ENCODE measurements at places on chromosomes 2 and 18.

- no peak for DNase-seq
Measured at GRCh38 chr18:70640336-70640887, 351.6 kb downstream of the SOCS6 start.

GRCh38 chr18:49725809-49726674, 87.3 kb downstream of the ACAA2 start:
- no peak for DNase-seq

DNA sequence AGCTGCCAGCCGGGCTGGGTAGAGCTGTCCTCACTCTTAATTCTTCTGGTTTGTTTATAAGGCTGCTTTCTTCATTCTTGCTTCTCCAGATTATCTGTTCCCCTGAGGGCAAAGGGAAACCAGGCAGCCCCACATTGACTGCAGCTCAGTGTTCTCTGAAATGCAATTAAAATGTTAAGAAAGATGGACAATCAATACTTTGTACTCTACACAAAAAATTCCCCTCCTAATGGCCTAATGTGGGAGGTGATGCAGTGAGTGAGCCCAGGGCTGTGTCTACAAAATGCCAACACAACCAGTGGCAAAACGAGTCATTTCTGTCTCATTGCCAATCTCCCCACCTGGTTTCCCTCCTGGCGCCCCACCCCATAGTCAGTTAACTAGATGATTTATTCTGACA, 541.7 kb upstream of the RAB6C start:
- DNase-seq: no peak

DNA sequence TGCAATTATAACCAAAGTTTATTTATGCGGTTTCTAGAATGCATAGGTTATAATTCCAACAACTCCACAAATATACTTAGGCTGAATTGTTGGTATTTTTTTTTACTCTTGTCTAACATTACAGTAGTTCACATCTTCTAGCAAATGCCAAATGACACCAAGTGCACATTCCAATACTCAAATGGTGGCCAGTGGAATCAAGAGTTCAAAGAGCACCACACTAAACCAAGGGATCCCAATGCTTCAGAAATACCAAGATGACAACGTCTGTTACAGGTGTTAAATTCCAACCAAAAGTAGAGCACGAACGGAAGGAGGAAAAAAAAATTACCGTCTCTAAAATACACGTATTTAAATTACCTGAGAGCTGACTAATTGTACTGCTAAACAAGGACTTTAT, 136.2 kb downstream of the TMEM247 start:
- no peak for DNase-seq

DNA sequence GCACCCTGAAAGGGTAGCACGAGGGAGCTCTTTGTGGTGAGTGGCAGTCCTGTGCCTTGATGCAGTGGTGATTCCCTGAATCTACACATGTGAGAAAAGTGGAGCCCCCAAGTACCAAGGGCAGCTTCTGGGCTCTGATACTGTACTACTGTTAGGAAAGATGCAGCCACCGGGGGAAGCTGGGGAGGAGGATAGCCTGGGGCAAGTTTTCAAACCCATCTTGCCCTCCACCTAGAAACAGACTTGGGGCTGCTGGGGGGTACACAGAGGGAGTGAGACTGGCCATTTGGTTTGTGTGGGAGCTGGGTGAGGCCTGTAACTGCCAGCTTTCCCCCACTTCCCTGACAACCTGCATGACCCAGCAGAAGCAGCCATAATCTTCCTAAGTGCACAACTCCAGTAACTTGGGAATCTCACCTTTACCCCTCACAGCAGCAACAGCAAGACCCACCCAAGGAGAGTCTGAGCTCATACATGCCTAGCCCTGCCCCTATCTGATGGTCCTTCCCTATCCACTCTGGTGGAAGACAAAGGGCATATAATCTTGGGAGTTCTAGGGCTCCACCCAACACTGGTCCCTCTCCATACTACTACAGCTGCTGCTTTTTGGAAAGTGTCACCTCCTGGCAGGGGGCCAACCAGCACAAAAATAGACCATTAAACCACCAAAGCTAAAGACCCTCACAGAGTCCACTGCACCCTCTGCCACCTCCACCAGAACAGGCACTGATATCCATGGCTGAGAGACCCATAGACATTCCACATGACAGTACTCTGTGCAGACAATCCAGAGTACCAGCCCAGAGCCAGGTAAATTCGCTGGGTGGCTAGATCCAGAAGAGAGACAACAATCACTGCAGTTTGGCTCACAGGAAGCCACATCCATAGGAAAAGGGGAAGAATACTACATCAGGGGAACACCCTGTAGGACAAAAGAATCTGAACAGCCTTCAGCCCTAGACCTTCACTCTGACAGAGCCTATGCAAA, 8.2 kb downstream of the MALL start:
- DNase-seq: no peak

- no peak for DNase-seq
Measured at GRCh38 chr2:161134547-161135518, 25.4 kb upstream of the TANK start.

DNA sequence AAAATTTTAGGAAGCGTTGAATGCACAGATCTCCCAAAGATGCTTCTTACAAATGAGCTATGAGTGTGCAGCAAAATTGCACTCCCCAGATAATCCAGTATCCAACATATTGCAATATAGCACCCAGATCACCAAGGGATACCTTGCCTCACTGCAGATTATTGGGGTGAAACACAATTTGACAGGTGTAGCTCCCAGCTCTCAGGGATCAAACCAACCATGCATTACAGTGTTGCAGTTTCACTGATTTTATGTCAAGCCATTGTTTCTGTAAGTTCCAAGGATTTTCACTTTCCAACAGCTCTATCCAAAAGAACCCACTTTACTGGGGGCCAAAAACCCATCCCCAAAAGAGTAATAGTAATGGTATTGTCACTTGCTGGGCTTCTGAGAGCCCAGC, 10.8 kb upstream of the PRLH start:
- DNase-seq: no peak

DNA sequence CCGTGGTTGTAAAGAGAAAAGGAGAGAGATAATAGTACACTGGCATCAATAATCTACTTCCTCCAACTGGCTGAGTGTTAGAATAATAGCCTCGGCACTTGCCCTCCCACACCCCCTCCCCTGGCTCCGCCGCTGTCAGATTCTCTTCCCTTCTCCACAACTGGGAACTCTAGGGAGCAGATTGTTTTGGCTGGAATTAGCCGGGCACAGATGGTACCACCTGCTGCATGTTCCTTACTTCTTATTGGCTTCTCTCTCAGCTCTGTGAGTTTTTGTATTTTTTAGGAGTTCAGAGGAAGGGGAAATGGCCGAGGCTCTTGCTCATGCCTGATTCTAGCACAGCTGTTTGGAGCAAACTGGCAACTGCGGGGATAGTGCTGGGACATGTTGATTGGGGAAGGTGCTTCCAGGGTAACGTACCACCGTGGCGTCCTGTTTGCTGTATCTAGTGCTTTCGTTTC, 140.0 kb downstream of the ZEB2 start:
- DNase-seq: no peak

DNA sequence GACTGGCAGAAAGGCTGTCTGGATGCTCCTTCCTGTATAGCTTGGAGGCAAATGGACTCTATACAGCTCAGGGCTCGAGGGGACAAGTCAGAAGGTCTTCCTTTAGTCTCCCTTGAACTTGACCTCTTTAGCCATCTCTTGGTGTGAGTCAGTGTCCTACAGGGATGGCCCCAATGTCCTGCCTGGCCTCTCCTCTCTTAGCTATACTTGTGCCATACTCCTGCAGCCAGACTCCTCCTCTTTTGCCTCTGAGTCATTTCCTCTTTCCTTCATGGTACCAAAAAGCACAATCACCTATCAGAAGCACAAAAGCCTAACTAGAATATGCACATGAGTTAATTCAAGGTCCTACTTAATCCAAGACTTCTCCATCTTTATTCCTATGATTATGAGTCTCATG, 112.7 kb downstream of the XRCC5 start:
- DNase-seq: no peak

DNA sequence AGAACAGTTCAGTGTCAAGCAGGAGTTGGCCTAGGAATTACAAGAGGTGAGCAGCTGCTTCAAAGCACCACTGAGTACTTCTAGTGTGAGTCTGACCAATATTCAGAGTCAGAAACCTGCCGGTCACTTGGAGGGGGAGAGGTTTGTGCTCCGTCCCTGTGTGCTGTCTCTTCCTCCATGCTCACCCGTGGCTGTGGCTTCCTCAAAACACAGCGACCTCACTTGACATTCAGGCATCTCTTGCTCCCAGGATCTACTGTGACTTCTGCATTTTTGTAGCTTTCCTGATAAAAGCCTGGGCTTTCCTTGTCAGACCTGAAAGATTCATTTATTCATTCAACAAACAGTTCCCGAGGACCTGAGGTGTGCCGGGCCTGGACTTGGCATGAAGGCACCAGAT, 32.9 kb downstream of the TPRKB start:
- no peak for DNase-seq

GRCh38 chr2:230582851-230583283, 129.8 kb upstream of the CAB39 start:
- DNase-seq: no peak

GRCh38 chr2:241391892-241392665, 36.0 kb downstream of the FARP2 start:
- DNase-seq: no peak

DNA sequence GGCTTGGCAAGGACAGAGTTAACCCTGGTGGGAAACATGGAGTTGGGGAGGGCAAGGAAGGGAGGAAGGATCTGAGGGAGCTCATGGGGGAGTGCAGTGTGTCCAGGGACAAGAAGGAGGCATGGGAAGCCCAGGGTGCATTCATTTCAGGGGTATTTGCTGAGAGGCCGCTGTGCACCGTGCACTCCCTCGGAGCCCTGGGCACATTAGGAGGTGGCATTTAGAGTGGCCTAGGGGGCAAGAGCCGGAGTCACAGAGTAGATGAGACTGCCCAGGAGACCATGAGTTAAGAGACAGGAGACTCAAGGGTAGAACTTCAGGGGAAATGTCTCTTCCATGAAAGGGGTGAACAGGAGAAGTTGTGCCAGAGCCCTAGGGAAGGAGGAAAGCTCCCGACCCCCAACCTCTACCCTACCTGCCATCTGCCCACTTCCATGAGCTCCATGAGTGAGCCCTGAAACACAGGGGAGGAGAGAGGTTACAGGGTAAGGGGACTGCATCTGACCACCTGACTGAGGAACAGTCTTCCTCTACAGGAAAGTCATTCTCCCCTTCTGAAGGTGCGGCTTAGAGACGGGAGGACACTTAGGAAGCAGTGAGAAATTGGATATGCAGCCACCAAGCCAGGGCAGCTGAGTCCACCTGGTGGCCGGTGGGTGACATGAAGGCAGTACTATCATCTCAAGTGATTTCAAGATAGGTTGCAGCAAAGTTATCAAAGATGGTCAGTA, 58.5 kb upstream of the COPS8 start:
- DNase-seq: no peak

GRCh38 chr2:63856303-63856603, 14.6 kb downstream of the UGP2 start:
- no peak for DNase-seq

DNA sequence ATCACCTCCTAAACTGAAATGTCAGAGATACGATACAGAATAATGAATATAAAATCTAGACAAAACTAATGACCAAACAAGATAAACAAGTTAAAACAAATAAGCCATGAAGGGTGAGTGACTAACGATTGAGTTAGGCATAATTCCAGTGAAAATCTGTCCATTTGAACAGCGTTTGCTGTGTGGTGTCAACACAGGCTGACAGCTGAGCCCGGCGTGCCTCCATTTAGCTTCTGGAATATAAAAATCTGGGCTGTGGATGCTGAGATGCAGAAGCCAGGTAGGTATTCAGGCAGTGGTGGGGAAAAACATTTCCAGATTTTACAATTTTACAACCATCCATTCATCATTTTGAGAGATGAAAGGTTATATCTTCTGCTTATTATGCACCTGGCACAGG, 2041.4 kb upstream of the CELF4 start:
- no peak for DNase-seq

DNA sequence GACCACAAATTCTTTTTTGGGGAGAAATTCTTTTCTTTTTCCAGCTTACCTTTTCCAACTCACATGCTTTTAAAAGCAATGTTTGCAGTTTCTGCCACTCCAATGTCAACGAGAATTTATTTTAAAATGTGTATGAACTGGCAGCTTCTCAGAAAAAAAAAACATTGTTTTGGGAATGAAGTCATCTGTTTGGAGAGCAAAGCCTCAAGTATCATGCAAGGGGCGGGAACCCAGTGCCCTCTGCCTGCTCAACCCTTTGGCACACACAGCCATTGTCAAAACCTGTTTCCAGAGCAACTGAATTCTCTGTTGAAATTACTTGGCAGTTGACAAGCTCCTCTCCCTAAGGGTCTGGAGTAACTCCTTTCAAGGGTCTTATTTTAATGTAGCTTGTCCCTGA, 128.5 kb downstream of the QPCT start:
- no peak for DNase-seq

DNA sequence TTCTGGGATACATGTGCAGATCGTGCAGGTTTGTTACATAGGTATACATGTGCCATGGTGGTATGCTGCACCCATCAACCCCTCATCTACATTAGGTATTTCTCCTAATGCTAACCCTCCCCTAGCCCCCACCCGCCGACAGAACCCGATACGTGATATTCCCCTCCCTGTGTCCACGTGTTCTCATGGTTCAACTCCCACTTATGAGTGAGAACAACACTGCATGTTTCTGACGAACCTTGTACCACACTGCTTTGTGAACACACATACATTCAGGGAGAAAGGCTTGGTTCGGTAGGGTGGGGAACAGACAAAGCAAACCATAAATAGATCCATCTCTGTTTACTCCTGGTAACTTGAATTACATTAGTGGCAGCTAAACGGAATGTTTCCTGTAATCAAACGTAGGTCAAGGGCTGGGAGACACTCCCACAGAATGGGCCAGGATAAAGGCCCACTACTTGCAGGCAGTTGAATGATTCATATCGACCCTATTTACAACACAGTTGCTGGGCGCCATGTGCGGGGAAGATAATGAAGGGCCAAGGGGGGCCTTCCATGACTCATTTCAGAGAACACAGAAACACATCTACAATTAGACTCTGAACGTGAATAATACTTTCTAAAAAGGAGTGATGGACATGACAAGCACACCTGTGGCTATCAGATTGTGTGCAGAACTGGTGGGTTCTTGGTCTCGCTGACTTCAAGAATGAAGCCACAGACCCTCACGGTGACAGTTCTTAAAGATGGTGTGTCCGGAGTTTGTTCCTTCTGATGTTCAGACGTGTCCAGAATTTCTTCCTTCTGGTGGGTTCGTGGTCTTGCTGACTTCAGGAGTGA, 56.8 kb upstream of the KIDINS220 start:
- DNase-seq: no peak
